Tibial artery (tissue), 4 donors: ENCODE measurements at places on chromosomes 5 and 9.

DNA sequence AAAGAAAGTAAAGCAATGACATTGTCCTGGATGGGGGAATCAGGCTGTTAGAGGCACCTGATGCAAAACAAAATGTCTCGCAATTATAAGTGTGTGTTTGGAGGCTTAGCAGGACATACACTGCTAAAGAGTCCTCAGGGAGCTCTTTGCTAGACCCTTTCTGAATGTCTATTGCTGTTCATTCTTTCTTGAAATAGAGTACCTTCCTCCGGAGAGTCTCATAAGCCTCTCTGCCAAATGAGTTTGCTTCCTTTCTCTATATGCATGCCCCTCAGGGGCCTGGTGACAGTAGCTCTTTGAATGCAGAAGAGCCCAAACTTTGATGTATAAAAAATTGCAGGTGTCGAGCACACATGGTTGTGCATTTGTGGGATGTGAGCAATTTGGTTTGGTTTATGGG is 26.4 kb upstream of the ADAMTSL1 start:
- H3K27ac ChIP-seq, result peak overlapping the region; percentile 30
- peaks cover 13% of the 10 kb centered on the region for H3K4me1 ChIP-seq
- H3K27me3 ChIP-seq, result no peaks in the 10 kb centered on the region
- DNase-seq, result no peak

- DNase-seq, result no peak
- H3K27ac ChIP-seq, result no peak overlapping the region
- H3K4me3 ChIP-seq, result no peak overlapping the region
- peaks cover 13% of the 10 kb centered on the region for H3K4me1 ChIP-seq
Observed at GRCh38 chr5:41748631-41749030, 121.6 kb downstream of the OXCT1 start.

DNA sequence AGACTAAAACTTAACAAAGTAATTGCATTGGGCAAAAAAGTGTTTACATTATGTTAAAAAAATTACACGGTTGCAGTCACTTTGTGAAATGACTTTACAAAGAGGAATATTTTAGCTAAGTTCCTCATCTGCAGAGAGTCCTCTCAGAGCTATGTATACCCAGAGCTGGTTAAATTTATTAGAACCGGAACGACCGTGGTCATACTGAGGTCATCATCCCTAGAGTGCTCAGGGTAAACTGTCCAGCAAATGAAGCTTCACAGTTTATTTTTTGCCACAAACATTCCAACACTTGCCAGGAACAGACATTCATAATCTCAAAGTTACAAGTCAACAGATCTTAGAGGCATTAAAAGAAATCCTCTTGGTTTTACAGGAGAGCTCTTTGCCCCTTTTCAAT is 897 bp downstream of the ROPN1L start:
- H3K4me3 ChIP-seq, result peak overlapping the region; percentile 61
- no peak for DNase-seq
- H3K27me3 ChIP-seq, result no peaks in the 10 kb centered on the region
- no peak overlapping the region for H3K27ac ChIP-seq

- no peaks in the 10 kb centered on the region for H3K27me3 ChIP-seq
- no peaks in the 10 kb centered on the region for H3K36me3 ChIP-seq
- H3K27ac ChIP-seq, result no peak overlapping the region
- peaks cover 21% of the 10 kb centered on the region for H3K4me1 ChIP-seq
- no peak for DNase-seq
- H3K4me3 ChIP-seq, result no peak overlapping the region
Observed at GRCh38 chr5:123425431-123425830, 2.2 kb upstream of the CEP120 start.

DNA sequence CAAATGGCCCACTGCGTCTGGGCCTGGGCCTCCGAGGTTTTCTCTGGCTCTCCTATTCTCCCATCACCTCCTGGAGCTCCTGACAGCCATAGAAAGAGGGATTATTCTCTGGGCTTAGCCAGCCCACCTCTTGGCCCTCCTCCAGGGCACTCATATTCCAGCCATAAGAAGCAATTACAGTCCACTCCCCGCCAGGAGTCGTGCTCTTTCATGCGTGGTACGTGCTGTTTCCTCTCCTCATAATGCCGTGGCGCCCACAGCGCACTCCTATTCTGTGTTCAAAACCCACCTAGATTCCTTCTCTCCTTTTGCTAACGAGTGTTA is 240.8 kb upstream of the ZNF462 start:
- H3K4me1 ChIP-seq, result no peaks in the 10 kb centered on the region
- no peaks in the 10 kb centered on the region for H3K36me3 ChIP-seq
- DNase-seq, result no peak
- H3K4me3 ChIP-seq, result no peak overlapping the region
- no peaks in the 10 kb centered on the region for H3K27me3 ChIP-seq

DNA sequence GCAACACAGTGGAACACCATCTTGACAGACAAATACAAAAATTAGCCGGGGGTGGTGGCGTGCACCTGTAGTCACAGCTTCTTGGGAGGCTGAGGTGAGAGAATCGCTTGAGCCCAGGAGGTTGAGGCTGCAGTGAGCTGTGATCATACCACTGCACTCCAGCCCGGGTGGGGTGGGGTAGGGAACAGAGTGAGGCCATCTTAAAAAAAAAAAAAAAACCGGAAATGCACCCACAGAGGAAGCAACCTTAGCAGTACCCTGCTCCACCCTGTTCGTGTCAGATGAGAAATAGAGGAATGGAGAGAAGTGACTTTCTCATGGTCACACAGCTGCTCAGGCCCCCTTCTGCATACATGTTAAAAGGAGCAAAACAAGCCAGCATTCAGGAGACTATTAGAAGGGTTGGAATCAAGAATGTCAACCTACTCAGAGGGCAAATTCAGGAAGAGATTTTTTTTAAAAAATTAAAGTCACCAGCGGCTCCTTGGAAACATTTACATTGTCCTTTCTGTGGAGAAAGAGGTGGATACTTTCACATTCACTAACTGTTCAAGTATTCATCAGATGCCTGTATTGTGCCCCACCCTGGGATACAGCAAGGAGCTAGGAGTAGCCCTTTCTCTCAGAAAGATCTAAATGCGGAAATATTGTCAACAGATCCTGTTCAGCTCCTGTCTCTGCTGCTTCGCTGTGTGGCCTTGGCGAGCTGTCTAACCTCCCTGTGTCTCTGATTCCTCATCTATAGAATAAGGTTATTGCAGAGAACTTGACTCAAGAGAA is 41.0 kb downstream of the CYFIP2 start:
- H3K4me3 ChIP-seq, result no peak overlapping the region
- no peaks in the 10 kb centered on the region for H3K27me3 ChIP-seq
- H3K27ac ChIP-seq, result no peak overlapping the region
- peaks cover 5% of the 10 kb centered on the region for H3K4me1 ChIP-seq

DNA sequence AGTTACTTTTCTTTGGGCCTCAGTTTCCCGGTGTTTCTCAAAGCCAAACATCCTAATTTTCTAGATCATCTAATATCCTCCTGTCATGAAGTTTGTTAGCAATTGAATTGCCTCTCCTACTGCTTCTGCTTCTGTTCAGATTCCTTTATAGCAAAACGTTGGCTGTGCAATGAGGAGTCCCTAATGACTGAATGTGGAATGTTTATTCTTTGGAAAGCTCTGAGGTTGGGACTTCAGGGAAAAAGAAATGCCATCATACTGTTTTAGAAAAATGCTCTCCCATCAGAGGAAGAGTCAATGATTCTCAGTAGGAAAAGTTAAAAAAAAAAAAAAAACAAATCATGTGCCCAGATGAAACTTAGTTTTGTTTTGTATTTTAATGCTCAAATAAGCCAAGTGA is 268.7 kb upstream of the PAPPA start:
- H3K27ac ChIP-seq, result no peak overlapping the region
- no peaks in the 10 kb centered on the region for H3K4me1 ChIP-seq
- DNase-seq, result no peak
- no peaks in the 10 kb centered on the region for H3K36me3 ChIP-seq
- no peaks in the 10 kb centered on the region for H3K27me3 ChIP-seq

DNA sequence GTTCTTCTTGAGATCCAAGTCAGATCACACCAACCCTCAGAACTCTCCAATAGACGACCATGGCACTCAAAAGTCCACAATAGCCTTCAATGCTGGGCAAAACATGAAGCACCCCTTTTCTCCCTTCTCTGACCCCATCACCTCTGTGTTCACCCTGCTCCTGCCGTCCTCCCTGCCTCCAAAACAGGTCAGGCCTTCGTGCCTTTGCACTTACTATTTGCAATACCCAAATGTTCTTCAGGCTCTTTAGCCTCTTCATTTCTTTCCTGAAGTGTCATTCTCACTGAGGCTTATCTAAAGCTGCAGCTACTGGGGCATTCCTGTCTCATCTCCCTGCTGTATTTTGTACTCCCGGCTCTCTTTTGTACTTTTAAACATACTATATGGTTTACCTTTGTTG is 2.0 kb upstream of the ROPN1L start:
- peaks cover under 1% of the 10 kb centered on the region for H3K36me3 ChIP-seq
- no peak overlapping the region for H3K4me3 ChIP-seq

- no peaks in the 10 kb centered on the region for H3K36me3 ChIP-seq
- no peak overlapping the region for H3K27ac ChIP-seq
- no peak for DNase-seq
- H3K4me1 ChIP-seq, result no peaks in the 10 kb centered on the region
Observed at GRCh38 chr9:119501374-119501773, 132.1 kb upstream of the BRINP1 start.

DNA sequence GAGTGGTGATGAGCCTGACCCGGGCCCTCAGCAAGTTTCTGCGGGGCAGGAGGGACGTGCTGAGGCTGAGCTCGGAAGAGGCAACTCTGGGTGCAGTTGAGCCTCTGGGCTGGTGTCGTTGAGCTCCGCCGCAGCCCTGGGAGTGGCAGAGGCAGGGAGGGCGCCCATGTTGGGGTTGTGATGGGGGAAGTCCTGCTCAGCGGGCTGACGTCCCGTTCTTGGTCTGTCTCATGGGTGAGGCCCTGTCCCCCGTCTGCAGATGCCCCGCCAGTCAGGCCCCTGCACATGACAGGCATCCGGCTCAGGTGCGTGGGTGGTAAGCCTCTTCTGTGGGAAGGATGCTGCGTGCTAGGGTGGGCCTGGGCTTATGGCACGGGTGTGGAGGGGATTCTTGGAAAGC is 64.3 kb downstream of the RXRA start:
- no peaks in the 10 kb centered on the region for H3K27me3 ChIP-seq
- no peak for DNase-seq
- no peak overlapping the region for H3K27ac ChIP-seq
- no peaks in the 10 kb centered on the region for H3K36me3 ChIP-seq

- DNase-seq, result no peak
- no peaks in the 10 kb centered on the region for H3K4me1 ChIP-seq
- no peaks in the 10 kb centered on the region for H3K36me3 ChIP-seq
- no peaks in the 10 kb centered on the region for H3K27me3 ChIP-seq
- no peak overlapping the region for H3K4me3 ChIP-seq
Observed at GRCh38 chr5:158392753-158393152, 533.8 kb upstream of the CLINT1 start.

GRCh38 chr5:38468978-38469706 is 87.3 kb downstream of the LIFR start:
- peaks cover 21% of the 10 kb centered on the region for H3K4me1 ChIP-seq
- no peaks in the 10 kb centered on the region for H3K27me3 ChIP-seq
- peak overlapping the region; percentile 91 for H3K27ac ChIP-seq
- no peaks in the 10 kb centered on the region for H3K36me3 ChIP-seq
- H3K4me3 ChIP-seq, result peak overlapping the region; percentile 15

DNA sequence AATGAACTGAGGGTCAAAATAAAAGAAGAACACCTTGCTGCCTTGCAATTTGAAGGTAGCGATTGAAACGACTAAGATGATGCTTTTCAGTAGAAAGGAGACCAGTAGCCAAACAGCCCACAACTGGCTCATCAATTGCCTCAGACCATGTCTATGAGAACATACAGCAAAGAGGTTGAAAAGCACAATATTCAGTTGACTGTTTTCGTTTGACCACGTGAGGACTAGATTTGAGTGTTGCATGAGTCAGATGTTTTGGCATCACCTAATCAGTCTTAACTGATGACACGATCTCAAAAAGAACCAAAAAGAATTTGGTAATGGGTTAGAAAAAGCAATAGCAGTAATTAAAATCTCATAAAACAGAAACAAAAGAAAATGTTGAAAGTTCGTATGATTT is 82.7 kb upstream of the IL7R start:
- no peak for DNase-seq
- H3K4me3 ChIP-seq, result no peak overlapping the region
